ENCODE measurements at places on chromosomes 12 and 14.

DNA sequence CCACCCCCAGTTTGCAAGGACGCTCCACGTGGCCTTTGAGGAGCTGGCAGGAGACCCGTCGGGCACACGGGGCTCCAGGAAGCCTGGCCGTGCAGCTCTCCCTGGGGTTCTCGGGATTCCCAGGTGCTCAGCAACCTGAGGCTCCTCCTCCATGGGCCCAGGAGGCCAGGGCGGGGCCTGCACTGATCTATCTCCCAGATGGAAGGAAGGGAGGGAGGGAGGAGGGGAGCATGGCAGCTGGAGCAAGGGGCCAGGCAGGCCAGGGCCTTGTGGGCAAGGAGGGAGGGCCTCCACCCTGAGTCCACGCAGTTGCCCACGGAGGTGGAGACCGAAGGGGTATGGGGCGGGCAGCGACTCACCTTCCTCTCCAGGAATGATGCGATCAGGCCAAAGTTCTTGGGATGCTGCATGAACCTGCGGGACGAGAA is 127.3 kb downstream of the RFLNA start:
- DNase-seq, result peak; percentile 81

- no peak for DNase-seq
These were observed 1.8 kb downstream of the KITLG start for GRCh38 chr12:88578276-88579160.

- DNase-seq, result no peak
These were observed 22.0 kb upstream of the SEL1L start for GRCh38 chr14:81555684-81556083.

DNA sequence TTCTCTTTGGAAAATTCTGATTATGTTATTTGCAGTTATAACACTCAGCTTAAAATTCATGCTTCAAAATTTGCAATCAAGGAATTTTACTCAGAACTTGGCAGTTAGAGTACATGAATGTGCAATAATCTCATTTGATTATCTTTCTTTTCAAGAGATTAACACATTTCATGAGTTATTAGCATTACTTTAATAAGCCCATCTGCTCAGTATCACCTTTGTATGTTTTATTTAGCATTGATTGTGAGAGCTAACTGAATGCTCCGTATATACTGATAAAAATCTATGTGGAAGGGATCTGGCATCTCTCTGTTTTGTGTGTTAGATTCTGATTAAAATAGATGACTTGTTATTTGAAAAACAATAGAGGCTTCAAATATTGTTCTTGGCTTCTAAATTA is 55.6 kb upstream of the CPNE8 start:
- DNase-seq, result no peak

DNA sequence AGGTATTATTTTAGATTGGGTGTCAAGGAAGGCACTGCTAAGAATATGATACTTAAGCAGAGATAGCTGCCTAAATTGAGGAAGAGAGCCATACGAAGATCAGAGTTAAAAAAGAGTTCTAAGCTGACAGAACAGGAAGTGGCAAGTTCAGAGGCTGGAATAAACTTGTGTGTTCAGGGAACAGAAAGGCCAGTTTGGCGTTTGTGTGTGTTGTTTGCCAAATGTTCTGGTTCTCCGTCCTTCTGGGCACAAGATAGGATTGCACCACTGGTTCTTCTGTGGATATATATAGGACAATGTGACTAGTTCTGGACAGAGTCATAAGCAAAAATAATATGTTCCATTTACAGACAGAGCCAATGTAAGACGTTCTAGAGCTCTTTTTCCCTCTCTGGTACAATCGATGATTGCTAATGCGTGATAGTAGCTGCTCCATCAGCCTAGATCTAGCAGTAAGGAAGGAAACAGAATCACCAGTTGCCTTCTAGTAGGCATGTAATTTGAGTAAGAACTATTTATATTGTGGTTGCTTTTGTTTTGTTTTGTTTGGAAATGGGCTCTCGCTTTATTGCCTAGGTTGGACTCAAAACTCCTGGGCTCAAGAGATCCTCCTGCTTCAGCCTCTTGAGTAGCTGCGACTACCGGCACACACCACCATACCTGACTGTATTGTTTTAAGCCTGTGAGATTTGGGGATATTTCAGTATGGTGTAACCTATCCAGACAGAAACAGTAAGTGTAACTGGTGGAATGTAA is 7.4 kb downstream of the BBS10 start:
- no peak for DNase-seq

GRCh38 chr12:29164477-29165393 is 15.7 kb downstream of the FAR2 start:
- DNase-seq, result no peak

- peak; percentile 77 for DNase-seq
These were observed 1.3 kb downstream of the BAZ2A start for GRCh38 chr12:56628671-56629458.

DNA sequence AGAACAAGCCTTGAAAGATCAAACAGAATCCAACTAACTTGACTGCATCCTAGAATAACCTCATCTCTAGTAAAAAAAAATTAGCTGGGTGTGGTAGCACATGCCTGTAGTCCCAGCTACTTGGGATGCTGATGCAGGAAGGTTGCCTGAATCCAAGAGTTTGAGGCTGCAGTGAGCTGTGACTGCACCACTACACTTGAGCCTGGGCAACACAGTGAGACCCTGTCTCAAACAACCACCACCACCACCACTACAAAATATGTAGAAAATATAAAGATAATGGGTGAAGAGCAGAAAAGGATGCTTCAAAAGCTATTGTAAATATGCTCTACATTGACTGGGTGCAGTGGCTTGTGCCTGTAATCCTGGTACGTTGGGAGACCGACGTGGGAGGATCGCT is 27.3 kb downstream of the SUPT16H start:
- DNase-seq, result no peak

GRCh38 chr14:104403421-104404220 is 175.9 kb upstream of the C14orf180 start:
- DNase-seq, result no peak

- no peak for DNase-seq
These were observed 488.0 kb upstream of the RGS6 start for GRCh38 chr14:71444030-71444822.

DNA sequence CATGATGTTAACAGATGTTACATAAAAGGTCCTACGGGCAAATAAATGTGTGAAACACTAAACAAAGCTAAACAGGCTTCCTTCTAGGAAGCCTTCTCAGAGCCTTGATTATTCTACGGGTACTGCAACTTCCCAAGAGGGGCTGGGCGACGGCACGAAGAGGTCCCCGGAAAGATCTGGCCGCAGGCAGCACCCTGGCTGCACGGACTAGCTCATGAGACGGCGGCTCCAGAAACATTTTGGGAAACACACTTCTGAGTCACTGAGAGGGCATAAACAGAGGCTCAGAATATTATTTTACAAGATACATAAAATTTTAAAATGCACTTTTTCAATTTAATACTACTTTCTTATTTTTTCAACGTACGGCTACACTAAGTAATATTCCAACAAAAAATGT is 19.4 kb downstream of the STX2 start:
- DNase-seq, result no peak

- DNase-seq, result no peak
These were observed 4.9 kb upstream of the NEMF start for GRCh38 chr14:49857427-49858003.

GRCh38 chr12:6161124-6161882 is 36.8 kb upstream of the VWF start:
- DNase-seq, result no peak

- no peak for DNase-seq
These were observed 78.6 kb upstream of the IFNG-AS1 start for GRCh38 chr12:67910360-67911274.
